ENCODE measurements at places on chromosomes 2 and 18.

DNA sequence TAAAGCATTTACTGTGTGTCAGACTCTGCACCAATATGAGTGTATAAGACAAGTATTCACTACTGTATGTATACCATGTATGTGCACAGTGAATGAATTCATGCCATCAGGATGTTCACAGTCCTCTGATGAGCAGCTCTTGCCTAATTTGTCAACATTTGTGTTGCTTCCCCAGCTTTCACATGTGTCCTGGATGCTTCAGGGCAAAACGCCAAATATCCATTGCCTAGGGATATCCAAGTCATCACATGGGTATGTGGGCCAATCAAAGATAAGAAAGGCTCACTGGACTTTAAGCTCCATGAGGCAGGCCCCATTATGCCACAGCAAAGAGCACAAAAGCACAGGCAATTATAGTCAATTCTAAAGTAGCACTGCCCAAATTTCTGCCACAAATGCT is 134.2 kb upstream of the CHAC2 start:
- DNase-seq, result no peak

- no peak for DNase-seq
Measured at GRCh38 chr2:232492236-232492848, 4.7 kb upstream of the ECEL1 start.

GRCh38 chr2:137938204-137938603 is 26.1 kb upstream of the HNMT start:
- no peak for DNase-seq

GRCh38 chr2:28343184-28343942 is 49.3 kb upstream of the FOSL2 start:
- DNase-seq, result no peak

- no peak for DNase-seq
Measured at GRCh38 chr2:238085899-238086298, 14.2 kb upstream of the ESPNL start.

DNA sequence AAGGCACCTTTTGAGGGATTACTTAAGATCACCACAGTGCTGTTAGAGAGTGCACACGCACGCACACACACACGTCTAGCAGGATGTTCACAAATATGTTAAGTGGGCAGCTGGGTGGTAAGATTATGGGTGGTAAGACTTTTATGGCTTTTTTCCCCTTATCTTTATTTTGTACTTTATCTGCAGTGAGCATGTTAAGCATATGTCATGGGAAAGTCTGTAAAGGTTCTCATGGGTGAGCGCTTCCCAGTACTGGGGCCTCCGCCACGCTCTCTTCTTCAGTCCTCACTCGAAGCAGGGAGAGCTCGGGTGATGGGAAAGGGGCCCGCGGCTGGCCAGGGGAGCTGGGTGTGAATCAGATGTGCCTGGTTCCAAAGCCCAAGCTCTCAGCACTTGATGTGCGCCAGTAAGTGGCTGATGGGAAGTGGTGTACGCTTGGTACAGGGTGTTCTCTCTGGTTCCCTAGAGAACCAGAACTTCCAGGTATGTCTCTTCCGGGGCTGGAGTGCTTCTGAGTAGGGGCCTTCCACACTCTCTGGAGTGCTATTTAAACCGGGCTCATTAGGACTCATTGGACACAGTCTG is 83.9 kb upstream of the YWHAQ start:
- no peak for DNase-seq

GRCh38 chr18:65942854-65943253 is 192.0 kb downstream of the CDH7 start:
- no peak for DNase-seq

DNA sequence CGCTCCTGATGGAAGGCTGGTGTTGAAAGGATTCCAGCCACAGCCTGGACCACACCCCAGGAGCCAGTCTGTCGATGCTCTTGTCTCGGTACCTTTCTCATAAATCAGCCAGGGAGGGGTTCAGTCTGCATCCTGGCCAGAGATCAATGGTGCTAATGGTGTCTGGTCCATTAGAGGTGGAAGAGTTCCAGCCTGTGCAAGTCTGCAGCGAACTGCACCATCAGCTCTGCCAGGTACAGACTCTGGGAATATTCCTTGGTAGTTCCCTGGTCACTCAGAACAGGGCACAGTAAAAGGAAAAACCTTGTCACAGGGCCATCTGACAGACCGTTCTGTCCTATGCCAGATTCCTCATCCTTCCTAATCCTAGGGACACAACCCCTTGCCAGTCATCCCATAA is 164.3 kb downstream of the MTCL1 start:
- no peak for DNase-seq

DNA sequence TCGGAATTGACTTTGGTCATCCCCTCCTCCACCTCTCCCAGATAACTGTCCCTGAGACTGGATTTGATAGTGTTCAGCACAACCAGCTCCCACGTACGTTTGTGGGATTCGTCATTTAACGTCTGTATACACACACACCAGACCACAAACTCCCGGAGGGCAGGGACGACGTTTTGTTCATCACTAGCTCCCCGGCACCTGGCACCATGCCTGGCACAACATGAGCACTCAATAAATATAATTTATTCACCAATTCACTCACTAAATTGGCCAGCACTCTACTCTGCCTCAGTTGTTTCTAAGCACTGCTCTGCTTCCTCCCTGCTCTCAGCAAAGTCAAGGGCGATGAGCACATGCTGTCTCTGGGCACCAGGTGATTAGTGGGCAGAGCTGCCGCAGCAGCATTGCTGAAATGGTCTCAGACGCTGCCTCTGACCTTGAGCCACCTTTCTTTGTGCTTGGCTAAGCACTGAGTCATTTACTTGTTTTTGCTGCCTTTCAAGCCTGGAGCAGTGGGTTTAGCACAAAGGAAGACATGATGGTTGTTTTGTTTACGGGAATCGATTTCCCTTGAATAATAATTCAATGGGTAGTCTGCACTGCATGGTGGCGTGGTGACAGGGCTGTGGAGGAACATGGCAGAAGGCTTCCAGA is 19.3 kb upstream of the LOXHD1 start:
- no peak for DNase-seq

DNA sequence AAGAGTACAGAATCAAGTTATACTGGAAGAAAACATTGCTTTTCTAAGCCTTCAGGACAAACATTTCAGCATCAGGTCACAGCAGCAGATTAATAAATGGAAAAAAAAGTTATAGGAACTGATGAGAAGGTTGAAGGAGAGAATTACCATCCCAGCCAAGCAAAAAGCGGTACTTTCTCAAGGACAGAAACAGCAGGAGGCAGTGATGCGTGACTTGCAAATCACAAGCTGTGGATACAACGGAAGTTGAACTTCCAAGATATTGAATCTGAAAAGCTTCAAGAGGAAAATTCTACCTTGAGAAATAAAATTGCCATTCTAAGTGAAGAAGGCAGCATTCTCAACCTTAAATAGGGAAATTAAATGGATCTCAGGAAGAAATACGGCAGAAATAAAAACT is 18.5 kb upstream of the SERPINB12 start:
- DNase-seq, result no peak

- DNase-seq, result no peak
Measured at GRCh38 chr18:24964216-24964615, 387.8 kb downstream of the ZNF521 start.

DNA sequence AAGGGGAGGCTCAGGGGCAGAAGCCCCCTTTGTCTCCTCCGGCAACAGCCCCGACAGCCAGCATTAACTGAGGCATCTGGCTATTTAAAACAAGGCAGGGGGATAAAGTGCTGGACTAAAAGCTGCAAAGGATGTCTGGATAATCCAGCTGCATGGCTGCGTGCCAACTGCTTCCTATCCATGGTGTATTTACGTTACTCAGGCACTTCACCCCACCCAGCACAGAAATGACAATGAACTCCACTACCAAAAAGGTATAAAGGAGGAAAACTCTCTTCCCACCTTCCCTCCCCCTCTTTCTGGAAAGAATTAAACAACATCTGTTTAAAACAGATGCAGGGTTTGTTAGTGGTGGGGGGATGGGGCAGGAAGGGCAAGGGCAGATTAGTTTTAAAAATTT is 82.5 kb downstream of the SPRED2 start:
- DNase-seq, result no peak

GRCh38 chr2:16744521-16744920 is 78.9 kb upstream of the CYRIA start:
- no peak for DNase-seq

DNA sequence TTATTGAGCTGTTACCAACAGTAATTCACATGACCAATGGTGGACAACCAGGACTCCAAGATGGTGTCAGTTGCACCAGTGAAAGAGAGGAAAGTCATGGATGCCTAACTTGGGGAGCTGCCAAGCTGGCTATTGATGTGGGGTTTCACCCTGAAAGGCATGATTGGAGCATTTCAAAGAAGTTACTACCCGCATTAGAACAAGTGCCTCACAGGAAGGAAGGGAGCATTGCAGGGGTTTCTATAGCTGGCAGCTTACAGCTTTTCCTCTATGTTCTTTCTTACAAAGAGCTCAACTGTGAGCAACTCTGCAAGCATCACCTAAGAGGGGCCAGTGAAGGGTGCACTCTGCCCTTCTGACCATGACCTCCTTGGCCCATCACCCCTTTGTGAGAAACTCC is 93.1 kb downstream of the TNFRSF11A start:
- DNase-seq, result no peak

DNA sequence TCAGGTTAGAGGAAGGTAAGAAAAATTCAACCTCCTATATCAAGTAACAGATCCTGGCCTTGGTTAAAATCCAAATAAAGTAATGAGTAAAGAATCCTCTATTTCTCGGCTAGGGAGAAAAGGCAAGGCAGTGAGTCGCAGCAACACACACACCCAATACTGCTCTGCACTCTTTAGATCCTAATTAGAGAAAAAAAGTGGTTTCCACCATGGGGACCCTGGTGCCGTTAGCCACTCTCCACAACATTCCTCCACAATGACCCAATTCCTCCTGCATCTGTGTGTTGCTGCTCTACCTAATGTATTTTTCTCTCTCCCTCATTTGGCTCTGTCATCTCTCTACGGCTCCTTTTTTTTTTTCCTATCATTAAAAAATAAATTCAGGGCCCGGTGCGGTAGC is 462.7 kb downstream of the METTL4 start:
- DNase-seq, result no peak

DNA sequence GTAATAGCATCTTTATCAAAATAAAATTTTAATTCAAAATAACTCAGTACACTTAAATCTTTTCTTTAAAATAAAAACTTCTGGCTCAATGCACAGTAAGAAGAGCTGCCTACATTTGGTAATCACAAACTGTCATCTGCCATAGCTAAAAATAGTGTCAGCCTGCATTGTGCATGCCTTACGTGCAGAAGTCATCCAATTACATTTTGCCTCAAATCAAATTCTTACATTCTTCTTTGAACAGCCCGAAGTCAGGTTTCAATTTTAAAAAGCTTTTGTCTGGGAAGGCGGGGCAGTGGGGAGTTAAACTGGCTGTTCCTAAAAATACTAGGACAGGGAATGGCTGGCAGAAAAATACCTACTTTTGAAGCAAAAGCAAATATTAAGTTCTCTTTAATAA is 51.1 kb downstream of the RTN4 start:
- no peak for DNase-seq

GRCh38 chr2:8608411-8608954 is 73.4 kb upstream of the ID2 start:
- DNase-seq, result no peak

DNA sequence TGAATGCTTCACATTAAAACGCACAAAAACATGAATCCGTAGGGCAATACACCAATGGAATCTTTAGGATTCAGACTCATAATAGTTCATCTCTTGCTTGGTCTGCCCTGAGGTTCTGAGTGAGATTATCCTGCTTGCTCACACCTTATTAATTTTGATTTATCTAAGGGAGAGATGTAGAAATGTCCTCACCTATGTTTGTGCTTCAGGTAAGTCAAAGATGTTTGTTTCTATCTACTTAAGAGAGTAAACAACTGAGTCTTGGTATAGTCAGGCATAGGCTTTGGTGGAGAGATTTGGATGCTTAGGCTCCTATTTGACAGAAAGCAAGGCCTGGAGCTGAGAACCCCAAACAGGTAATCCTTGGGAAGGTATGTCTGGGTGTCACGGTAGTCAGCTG is 231.0 kb upstream of the TNP1 start:
- DNase-seq, result no peak

- DNase-seq, result no peak
Measured at GRCh38 chr2:43212931-43213330, 13.5 kb downstream of the ZFP36L2 start.

- no peak for DNase-seq
Measured at GRCh38 chr2:188382107-188382506, 90.4 kb downstream of the GULP1 start.

GRCh38 chr18:35469725-35470124 is 28.0 kb downstream of the INO80C start:
- no peak for DNase-seq

DNA sequence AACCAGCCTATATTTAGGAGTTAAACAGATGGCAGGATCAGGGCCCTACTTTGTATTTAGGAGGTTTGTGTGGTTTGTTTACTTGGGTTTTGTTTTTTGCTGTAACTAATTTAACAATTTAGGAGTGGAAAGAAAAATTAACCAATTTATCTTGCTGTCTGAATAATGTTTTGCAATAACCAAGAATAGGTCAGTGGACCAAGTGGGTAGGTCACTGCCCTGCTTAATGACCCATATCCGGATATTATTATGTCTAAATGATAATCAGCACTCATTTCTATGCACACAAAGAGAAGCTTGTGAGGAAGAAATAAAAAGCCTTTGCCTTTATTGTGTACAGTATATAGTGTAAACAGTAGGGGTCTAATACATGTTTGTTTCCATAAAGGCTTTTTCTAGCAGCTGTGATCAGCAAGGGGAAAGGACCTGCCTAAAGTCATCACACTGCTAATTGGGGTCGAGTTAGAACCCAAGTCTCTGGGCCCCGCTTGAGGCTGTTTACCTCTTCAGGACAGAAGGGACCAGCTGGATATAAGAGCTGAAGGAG is 76.6 kb downstream of the TGOLN2 start:
- no peak for DNase-seq

GRCh38 chr18:79935098-79935480 is 16.4 kb downstream of the SLC66A2 start:
- DNase-seq, result no peak

DNA sequence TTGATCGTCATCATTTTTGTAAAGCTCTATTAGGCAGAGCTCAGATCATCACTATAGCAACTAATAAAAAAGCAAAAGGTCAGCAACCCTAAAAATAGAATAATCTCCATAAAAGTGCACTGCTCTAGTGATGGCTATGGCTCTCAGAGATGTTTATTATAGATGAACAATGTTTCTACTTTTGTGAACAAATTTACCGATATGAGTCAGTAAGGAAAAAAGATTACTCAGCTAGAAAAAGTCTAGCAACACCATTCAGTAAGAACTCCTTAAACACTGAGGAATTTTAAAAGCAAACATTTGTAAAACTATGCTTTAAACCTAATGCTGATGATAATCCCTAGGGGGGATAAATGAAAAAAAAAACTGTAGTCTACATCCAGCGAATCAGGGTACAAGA is 69.6 kb downstream of the ACVR1C start:
- DNase-seq, result no peak

- no peak for DNase-seq
Measured at GRCh38 chr2:219299372-219299760, 9.8 kb downstream of the PTPRN start.

DNA sequence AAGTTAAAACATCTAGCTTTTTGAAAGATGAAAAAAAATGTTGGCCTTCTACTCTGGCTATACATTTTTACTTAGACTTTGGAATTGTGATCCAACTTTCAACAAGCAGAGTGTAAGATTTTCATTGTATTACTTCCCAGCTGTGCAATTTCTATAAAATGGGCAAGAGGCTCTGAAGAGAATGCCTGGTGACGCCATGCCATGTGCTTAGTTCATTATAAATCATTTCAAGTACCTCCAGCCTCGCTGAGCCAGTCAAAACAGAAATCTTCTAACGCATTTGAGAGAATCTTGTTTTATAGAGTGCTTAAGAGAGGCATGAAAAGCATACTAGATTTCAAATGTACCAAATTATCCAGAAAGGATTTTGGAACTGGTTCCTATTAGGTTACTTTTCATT is 10.1 kb upstream of the STK17B start:
- no peak for DNase-seq

Measured in activated T-cell treated with anti-CD3 and anti-CD28 coated beads for 48 hours (primary cell).